Thoracic aorta (tissue), 2 donors: ENCODE measurements at places on chromosomes 2 and 18.
A peak's percentile ranks its signal among the peaks of the same experiment; 100 is the strongest.

DNA sequence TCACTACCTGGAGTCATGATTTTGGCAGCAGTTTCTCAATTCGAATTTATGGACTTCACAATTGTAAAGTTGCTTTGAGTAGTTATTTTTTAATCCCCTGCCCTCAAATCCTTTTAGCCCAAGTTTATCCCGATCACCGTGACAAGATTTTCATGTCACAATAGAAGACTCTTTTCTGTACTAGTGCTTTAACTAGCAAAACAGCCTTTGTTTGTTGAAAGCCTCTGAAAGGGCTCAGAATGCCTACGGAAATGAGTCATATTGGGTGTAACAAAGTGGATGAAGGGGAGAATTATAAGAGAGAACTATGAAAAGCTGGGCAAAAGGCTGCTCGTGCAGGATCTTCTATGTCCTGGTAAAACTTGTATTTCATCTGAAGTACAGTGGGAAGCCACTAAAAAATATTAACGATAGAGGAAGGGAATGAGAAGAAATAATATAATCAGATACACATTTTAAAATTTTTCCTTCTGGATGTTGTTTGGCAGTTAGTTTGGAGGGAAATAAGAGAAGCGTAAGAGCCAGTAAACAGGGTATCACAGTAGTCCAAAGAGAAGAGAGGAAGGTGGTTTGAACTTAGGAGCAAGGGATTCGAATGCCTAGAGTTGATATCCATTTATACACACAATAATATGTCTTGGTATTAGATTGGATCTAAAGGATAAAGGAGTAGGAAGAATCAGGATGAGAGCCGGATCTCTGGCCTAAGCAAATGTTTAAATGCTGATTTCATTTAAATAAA is 114.9 kb downstream of the GALNT13 start:
- no peak for DNase-seq

GRCh38 chr2:127634066-127634617 is 11.8 kb upstream of the GPR17 start:
- DNase-seq: no peak

DNA sequence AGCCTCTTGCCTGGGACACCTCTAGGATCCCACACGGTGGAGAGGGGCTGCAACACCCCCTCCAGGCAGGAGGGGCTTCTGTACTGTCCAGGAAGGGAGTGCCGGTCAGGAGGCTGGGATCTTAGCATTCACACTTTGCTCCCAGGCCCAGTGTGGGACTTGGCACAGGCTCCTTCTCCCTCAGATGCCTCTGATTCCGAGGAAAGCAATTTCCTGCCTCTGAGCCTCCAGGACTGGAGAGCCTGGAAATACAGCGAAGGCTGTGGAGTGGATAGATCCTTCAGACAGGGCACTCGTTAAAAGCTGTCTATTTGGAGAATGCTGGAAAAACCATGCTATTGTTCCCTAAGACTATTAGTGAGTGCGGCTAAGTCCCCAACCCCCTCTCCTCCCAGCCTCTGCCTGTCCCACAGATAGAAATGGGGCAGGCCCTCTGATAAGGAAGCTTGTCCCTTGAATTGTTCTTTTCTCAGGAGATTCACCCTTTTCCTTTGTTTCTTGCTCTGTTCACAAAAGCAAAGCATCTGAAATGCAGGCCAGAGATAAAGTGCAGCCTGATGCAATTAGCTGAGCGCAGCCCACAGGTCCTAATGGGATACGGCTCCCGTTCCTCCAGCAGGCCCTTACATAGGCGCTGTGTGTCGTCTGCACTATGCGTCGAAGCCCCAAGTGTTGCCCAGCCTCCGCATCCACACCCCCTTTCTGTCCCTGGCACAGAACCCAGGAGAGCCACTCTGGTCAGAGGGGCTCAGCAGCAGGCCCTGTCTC is 252.2 kb downstream of the KLHL29 start:
- DNase-seq: no peak

DNA sequence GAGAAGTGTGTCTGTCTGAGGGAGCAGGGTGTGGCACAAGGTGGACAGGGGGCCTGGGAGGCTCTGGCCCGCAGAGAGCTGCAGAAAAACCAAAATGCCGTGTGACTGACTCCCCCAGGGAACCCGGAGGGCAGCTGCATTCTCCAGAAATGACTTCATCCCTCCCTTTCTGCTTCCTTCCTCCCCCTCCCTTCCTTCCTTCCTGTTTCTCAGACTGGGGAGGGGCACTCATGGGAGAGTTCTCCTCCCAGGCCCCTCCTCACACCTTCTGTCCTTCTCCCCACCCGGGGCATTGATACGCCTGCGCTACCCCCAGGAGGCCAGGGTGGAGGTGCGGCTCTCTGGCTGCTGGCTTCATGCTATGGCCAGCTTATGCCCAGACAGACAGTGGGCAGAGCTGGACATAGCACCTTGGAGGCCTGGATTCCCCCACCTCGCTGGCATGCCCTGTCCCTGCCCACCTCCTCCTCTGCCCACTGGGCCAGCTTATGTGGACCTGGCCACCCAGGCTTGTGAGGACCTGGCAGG is 8.2 kb upstream of the GPR17 start:
- no peak for DNase-seq

DNA sequence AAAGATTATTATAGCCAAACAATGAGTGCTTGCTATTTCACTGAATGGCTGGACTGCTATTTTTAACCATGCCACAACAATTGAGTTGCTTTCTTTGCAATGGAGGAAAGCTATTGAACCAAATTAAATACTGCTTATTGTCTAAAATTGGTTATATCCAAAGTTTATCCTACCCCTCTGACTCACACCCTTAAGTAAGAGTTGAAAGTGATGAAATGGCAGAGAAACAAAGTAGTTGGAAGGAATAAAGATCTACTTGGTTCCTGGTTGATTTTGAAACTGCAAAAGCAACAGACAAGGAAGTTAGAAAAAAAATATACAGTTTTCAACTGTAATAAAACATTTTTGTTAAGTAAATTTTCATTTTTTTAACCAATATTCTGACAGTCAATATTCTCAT is 47.5 kb downstream of the EML4 start:
- no peak for DNase-seq

GRCh38 chr2:184814421-184814820 is 216.1 kb downstream of the ZNF804A start:
- DNase-seq: no peak

- DNase-seq: no peak
Observed at GRCh38 chr2:201313362-201313761, 43.8 kb downstream of the FLACC1 start.

GRCh38 chr2:204871231-204871953 is 326.1 kb downstream of the PARD3B start:
- no peak for DNase-seq

DNA sequence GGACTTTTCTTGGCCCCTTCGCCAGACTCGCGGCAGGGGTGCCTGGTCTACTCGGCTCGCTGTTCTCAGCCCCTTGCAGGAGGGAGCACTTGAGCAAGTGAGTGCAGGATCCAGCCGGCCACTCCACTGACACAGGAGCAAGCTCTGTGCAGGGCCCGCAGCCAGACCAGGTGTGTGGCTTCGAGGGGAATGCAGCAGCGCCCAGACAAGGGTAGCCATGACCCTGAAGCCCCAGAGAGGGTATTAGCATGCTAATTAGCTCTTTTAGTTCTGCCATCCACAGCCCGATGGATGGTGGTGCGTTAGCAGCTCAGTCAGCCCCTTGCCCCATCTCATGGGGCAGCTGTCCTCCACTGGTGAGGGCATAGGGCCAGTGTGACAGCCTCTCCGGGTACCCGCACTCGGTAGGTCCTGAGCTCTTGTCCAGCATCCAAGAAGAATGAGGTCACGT is 103.2 kb upstream of the HS6ST1 start:
- no peak for DNase-seq

DNA sequence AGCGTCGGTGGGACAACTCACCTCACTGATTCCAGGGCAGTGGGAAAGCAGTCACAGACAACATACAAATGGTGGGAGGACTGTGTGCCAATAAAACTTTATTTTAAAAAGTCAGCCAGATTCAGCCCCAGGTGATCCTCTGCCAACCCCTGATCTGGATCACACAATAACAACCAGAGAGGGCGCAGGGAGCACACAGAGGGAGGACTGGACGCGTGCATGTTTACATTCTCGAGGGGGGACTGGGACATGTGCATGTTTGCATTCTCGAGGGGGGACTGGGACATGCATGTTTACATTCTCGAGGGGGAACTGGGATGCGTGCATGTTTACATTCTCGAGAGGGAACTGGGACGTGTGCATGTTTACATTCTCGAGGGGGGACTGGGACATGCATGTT is 209.5 kb downstream of the NDUFA10 start:
- DNase-seq: no peak

DNA sequence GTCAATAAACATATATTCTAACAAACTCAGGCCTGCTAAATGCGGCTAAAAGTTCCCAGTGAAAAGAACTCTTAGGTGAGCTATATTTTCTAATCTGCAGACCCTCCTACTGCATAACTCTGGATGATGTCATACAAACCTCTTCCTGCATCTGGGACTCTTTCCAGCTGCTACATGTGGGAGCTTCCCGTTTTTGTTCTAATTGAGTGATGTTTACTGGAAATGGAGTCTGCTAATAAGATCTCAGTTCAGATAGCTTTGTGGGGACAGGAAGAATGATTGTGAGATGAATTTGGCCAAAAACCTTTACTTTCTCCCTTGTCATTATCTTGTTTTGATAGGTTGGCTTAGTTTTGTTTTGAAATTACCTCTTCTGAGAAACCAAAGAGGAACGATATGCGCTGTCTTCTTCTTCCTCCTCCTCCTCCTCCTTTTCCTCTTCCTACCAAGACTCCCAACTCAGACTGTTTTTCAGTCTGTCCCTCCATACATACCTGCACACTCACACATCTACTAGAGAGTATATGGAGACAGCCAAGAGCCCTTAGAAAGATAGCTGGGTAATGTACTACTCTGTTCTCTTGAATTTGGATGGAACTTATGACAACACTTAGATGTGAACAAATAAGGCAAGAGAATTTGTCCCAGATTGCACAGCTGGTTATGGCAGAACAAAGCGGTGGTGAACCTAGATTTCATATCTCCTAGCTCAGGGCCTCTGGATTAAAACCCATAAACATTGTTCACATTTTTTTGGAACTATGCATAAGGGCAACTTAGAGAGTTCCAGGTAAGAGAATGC is 39.8 kb upstream of the AAK1 start:
- DNase-seq: no peak

DNA sequence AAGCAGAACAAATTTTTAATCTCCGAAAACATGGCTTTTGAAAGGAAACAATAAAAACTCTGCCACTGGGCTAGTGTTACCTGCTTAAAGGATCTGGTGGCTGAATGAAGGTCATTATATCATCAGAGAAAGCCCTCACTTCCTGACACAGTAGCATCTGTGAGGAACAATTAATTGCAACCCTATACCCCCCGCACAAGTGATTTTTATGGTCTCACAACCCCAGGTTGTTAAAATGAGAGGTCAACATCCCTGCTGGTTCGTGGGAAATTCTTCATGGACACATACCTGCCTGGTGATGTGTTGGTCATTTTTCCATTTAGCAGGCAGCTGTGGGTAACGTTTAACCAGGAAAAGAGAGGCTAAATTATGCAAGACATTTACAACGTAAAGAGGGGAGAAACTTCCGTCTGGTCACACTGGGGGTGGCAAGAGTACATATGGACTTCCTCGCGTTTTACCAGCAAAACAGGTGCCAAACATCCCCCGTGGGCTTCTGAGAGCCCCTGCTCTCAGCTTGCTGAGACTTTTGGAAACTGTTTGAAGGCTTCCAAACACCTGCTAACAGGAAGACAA is 29.2 kb downstream of the NIFK start:
- no peak for DNase-seq

- DNase-seq: no peak
Observed at GRCh38 chr2:181457121-181457740, at the start of gene ITGA4. TSS of gene ITGA4 (plus strand) at chr2:181457386. CDS start at chr2:181457655, 269 bp downstream.

DNA sequence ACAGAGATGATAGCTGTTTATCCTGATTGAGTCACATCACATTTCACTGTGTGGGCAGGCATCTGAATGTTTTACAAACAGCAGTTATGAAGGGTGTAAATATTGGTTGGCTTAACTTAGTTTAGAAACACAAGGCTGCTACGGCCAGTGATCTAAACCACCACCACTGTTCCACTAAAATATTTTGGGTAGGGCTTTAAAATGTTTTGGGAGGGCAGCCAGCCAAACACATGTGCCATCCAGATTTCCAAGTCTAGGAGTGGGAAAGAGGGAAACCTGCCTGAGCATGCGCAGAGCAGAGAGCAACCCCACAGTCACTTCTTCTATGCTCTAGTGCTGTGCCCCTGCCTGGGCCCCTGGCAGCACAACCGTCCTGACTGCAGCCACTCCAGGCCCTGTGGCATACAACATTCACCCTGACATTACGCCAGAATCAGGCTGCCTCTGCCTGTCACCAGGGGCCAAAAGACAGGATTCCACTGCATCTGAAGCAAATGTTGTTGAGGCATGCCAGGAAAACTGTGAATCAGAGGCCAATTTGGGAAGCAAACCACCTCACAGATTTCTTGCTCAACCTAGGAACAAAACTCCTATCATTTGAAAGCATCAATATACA is 74.8 kb upstream of the COL5A2 start:
- DNase-seq: peak; percentile 23

GRCh38 chr2:174957050-174957449 is 48.1 kb downstream of the CHN1 start:
- no peak for DNase-seq

DNA sequence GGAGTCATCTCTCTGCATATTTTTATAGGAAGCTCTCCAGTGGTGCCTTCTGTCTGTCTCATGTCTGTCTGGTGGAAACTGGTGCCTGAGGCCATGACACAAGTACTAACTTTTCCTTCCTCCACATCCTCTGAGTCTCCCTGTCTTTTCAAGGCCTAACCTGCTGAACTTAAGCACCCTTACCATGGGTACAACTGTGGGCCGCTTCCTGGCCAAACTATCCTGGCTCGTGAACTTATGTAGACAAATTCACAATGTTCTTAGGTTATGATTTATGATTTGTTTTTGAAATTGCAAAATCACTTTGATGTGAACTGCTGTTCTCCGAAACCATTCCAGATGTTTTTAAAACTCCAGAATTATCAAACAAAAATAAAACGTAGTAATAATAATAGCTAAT is 804.5 kb upstream of the POU3F3 start:
- DNase-seq: no peak

- no peak for DNase-seq
Observed at GRCh38 chr2:207558079-207558491, 28.3 kb downstream of the CREB1 start.

GRCh38 chr2:120939595-120940318 is 204.1 kb downstream of the GLI2 start:
- no peak for DNase-seq

DNA sequence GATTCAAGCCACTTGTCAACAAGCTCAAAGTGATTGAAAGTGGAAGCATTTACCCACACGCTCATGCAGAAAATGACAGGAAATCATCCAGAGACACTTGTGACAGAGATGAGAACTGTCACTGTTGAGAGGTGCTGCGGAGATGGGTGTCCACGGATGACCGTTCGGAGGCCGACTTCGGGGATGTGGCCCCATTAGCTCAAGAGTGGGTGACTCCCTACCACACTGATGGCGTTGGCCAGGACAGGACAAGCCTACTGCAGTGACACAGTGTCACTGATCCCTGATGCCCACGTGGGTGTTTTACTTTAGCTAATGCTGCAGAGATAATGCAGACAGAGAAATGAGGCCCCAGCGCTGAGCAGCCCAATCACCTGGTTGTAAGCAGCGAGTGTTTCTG is 81.5 kb upstream of the YWHAQ start:
- DNase-seq: no peak

- no peak for DNase-seq
Observed at GRCh38 chr18:24875286-24875685, 414.8 kb downstream of the HRH4 start.

GRCh38 chr2:69789772-69790600 is 39.5 kb upstream of the GMCL1 start:
- DNase-seq: no peak
